Neural progenitor cell (in vitro differentiated cells): ENCODE measurements at places on chromosomes 16 and 17.

- no peak for DNase-seq
Measured at GRCh38 chr16:53115047-53115446, 60.3 kb downstream of the CHD9 start.

GRCh38 chr17:4357030-4357628 lies 9.3 kb downstream of the UBE2G1 start:
- DNase-seq, result no peak

DNA sequence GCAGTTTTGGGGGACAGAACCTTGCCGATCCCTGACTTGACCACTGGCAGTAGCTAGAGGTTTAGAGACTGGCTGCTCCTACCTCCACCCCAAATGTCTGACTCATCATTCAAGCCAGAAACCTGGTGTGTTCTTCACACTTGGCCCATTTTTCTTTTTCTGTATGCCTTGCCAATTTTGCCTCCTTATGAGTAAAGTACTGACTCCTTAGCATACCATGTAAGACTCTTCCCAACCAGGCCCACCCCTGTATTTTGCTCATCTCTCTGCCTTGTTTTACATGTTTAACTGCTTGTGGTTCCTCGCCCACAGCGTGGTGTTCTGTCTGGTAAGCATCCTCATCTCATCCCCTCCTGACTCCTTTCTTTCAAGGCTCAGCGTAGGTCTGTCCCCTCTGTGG lies 37.9 kb downstream of the NUP88 start:
- no peak for DNase-seq

GRCh38 chr17:18300725-18301480 lies 13.9 kb downstream of the TOP3A start:
- DNase-seq, result no peak

DNA sequence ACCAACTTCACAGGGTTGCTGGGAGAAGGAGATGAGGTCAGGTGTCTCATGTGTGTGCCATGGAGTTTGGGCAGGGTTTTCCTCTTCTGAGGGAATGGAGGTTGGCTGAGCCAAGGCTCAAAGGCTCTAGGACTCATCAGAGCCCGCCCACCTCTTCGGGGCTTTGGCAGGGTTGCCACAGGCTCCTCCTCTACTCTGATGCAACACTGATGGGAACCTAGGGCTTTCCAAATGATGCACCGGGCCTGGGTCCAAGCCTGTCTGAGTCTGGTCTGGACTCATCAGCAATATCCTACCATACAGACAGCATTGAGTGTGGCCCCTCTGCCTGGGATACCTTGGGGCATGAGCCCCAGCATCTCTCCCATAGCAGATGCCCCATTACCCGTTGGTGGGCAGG lies 59.5 kb upstream of the LHX1 start:
- no peak for DNase-seq

- peak; percentile 96 for DNase-seq
Measured at GRCh38 chr17:15341385-15341849, at the start of gene TEKT3. Gene TEKT3, minus strand, starts transcription at chr17:15341597. Its CDS starts 10,012 bp downstream, at chr17:15331585.

GRCh38 chr16:84924331-84925091 lies 86.8 kb downstream of the ZDHHC7 start:
- DNase-seq, result no peak

DNA sequence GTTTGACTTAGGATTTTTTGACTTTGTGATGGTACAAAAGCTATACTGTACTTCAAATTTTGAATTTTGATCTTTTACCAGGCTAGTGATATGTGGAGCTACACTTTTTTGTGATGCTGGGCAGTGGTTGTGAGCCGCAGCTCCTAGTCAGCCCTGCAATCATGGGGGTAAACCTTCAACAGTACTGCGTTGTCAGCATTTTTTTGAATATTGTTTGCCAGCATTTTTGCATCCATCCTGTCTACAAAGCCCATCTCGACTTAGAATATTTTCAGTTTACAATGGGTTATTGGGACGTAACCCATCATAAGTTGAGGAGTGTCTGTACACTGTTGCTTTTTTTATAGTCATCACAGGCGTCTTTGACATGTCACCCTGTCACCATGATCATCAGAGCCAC lies 142.0 kb downstream of the SPECC1 start:
- no peak for DNase-seq

GRCh38 chr17:3678095-3678820 lies 9.6 kb downstream of the EMC6 start:
- DNase-seq, result peak; percentile 65

GRCh38 chr17:31172388-31172787 lies 77.6 kb downstream of the NF1 start:
- no peak for DNase-seq

GRCh38 chr16:84995663-84996062 lies 15.7 kb downstream of the ZDHHC7 start:
- no peak for DNase-seq

DNA sequence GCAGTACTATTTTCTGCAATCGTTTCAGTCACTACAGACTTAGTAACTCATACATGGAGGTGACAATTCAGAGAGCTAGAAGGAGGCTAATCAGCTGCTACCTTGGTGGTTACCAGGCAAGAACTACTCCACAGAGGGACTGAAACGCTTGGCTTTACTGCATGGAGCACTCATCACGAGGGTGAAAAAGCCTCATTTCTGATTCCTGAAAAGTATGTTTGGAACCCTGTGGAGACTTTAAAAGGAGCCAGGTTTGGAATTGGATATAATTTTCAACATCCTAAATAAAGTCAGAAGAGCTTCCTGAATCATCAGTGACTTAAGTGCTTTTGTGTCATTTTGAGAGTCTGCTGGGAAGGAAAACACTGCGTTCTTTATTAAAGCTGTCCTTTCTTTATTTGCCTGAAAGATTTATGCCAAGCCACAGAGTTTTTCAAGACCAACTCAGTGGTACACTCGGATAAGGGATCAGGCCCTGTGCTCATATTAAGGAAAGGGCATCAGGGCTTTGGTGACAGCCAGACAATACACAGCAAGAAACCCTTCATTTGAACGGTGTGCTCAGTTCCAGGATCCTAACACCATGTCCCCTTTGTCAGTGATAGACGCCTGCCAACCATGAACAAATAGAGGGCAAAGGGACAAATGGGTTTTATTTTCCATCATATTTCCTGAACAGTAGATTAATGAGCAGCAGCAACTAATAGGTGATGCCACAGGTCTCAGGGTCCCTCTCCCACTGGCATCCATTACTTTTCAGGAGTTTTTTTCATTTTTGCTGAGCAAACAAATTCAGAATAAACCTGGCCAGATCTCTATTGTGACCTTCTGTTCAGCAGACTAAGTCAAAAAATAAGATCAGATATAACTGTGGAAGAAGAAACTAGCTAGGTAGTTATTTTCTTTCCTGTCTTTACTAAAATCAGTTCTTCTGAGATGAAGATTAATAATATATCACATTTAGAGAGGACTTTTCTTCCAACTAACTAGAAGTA lies 80.5 kb upstream of the CLEC18B start:
- DNase-seq, result no peak

DNA sequence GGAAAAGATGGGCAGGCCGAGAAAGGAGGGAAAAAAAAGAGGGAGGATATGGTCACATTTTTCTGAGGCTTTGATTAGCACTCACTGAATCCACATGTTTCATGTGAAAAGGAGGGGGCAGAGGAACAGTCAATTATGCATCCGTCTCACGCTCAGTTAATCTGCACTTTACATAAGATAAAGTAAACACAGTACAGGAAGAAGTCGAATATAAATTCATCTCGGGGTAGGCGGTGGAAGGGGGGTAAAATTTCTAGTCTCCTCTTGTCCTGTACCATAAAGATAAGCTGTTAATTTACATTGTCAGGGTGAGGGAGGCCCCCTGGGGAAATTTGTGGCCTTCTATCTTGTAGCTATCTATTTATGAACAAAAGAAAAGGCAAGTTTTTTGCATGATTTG lies 73.1 kb upstream of the CES5A start:
- DNase-seq, result no peak
